ENCODE measurements at places on chromosomes 16 and 17. TPM values are rescaled to one million over a fixed set of nuclear protein-coding genes. Genes with fewer than 3 reads are reported as not detected.
A peak's percentile ranks its signal among the peaks of the same experiment; 100 is the strongest.

DNA sequence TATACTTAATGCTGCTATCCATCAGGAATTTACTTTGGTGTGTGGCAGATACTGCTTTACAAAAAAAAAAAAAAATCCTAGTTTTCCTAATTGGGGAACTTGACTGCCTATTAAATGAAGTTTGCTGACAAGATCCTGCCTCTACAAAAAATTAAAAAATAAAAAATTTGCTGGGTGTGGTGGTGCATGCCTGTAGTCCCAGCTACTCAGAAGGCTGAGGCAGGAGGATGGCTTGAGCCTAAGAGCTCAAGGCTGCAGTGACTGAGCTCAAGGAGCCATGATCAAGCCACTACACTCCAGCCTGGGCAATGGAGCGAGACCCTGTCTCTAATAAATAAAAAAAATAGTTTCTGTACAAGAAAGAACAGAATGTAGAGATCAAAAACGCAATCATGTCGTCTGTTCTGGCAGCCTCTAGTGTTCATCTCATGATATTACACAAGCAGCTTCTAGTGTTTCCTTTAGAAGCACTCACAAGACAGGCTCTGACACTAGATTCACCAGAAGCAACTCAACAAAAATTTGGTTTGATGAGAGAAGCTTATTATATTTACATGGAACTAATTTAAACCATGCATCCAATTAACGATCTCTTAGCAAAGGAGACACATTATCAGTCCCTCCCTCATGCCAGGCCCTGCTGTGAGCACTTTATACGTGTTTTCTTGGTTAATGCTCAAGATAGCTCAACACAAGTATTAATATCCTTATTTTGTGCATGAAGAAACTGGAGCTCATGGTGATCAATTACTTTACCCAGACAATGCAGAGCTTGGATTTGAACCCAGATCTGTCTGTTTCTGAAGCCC, 6.8 kb upstream of the KRTAP17-1 start:
- DNase-seq = peak; percentile 71

NPIPB4 gene
- total RNA-seq = 48.8 TPM

SLC47A1 gene
- total RNA-seq = 0.86 TPM

- no peak for DNase-seq
These were observed 5.9 kb downstream of the RANBP10 start for GRCh38 chr16:67800338-67800926.

WDR81 gene
- 34.5 TPM for total RNA-seq

TCAP gene
- not detected for total RNA-seq

DNA sequence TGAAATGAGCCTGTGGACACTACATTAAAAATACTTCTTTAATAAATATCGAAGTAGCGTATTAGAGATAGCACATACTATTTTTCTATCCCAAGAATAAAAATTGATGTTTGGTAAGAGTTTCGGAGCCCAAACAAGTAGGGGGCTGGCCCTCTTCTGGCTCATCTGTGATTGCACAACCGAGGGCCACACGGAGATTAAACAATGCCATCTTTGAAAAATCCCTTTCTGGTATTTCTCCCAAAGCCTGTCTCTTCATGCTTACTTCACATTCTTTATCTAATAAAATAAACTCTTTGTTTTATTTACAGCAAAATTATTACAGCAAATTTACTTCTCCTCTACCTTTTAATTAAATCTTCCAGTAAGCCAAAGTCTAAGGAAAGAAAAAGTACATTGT, 9.6 kb upstream of the MYH11 start:
- DNase-seq = no peak
